ENCODE measurements at places on chromosomes 7 and 10.

- no peak for DNase-seq
Observed at GRCh38 chr10:71774916-71775702, 1.8 kb upstream of the VSIR start.

DNA sequence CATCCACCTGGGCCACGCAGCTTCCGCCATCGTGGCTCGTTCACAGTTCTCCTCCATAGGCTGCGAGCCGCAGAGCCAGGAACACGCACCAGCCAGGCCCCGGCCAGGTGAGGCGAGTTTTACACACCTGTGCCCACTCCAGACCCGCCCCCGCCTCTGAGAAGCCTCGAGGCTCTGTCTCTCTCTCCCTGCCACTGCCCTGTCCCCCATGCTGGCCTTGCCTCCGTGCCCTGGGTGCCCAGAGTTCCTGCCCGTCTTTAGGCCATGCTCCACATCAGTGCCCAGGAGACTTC, 142.2 kb downstream of the SLIT1 start:
- no peak for DNase-seq

DNA sequence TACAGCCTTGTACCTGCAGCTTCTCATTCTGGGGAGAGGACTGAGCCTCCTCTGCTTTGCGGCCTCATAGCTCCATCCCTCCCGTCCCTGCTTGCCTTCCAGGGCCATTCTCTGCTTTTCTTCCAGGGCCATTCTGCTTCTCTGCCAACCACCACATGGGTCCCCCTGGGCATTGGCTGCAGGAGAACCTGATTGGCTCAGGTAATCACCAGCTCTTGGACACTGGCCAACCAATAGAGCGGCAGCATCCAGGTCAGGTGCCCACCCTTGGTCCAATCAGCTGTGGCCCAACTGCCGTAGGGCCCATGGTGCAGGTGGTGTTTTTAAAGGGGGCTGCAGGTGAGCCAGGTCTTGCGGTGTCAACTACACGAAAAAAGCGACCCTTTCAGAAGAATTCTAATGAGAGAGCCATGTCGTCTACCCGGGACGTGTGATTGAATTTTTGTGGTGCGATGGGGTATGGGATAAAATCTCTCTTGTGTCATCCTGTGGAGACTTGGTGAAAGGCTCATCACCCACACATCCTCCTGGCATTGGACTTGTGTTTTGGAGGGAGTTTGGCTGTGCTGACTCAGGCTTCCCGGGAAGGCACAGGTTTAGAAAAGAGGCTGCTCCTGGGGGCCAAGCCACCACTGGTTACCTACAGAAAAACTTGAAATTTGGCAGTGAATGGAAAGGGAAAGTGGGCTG, 46.0 kb upstream of the PODXL start:
- DNase-seq, result no peak

GRCh38 chr10:48938990-48939536, 577 bp downstream of the LRRC18 start:
- DNase-seq, result no peak

GRCh38 chr7:143900230-143900766, 1.7 kb downstream of the TCAF1 start:
- no peak for DNase-seq

Data from anterior cingulate cortex (tissue), 58 donors.